Heart left ventricle (tissue), 16 donors: ENCODE measurements at places on chromosomes 1 and 21.

GRCh38 chr1:108113496-108113895 lies 86.6 kb downstream of the SLC25A24 start:
- DNase-seq, result no peak

DNA sequence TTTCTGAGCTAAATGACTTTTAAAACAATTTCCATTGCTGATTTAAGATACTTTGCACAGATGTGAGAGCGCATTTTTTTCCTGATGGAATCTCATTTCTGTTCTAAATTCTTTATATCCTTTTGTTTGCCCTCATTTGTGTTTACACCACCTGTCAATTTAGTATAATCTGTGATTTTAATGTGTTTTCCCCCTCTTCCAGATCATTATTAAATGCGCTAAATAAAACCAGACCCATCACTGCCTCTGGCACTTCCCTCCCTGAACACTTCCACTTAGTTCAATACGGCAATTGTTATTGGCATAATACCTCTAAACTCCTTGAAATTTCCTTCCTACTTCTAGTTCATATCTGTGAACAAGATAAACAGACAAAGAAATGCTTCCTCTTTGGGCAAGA lies 186.9 kb upstream of the ADGRL2 start:
- no peak for DNase-seq

DNA sequence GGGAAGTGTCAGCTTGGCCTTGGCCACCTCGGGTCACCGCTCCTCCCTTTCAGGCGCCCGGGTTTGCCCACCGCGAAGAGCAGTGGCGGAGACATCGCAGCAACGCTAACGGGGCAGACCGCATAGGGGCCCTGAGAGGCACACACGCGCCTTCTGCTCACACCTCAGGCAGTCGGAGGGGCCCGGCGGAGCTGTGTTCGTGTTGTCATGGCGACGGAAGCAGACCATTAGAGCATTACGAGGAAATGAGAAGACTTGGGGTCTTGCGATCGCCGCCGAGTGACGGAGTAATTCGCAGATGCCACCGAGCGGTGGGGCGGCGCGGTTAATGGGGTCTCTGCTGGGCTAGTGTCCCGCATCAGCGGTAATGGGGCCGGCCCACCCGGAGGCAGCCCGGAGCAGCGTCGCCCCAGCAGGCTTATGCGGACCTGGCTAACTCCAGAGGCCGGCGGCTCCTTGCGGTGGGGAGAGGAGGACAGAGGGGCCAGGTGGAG lies 144.1 kb downstream of the TNR start:
- no peak for DNase-seq

GRCh38 chr1:179090522-179090921 lies 8.7 kb downstream of the TOR3A start:
- no peak for DNase-seq

DNA sequence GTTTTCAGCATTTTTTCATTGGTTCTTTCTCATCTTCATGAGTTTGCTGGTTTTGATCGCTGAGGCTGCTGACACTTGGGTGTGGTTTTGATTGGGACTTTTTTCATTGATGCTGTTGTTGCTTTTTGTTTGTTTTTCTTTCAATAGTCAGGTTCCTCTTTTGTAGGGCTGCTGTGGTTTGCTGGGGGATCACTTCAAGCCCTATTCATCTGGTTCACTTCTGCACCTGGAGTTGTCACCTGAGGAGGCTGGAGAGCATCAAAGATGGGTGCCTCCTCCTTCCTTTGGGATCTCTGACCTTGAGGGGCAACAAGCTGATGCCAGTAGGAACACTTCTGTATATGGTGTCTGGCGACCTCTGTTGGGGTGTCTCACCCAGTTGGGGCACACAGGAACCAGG lies 1279.9 kb upstream of the TMPRSS15 start:
- DNase-seq, result no peak

DNA sequence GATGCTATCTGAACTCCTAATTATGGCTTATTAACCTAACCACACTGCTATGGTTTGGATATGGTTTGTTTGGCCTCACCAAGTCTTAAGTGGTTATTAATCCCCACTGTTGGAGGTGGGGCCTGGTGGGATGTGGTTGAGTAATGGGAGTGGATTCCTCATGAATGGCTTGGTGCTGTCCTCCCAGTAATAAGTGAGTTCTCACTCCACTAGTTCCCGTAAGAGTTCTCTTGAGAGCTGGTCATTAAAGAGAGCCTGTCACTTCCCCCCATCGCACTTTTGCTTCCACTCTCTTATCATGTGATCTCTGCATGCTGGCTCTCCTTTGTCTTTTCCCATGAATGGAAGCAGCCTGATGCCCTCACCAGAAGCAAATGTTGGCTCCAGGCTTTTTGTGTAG lies 328.8 kb downstream of the PLA2G4A start:
- DNase-seq, result no peak

DNA sequence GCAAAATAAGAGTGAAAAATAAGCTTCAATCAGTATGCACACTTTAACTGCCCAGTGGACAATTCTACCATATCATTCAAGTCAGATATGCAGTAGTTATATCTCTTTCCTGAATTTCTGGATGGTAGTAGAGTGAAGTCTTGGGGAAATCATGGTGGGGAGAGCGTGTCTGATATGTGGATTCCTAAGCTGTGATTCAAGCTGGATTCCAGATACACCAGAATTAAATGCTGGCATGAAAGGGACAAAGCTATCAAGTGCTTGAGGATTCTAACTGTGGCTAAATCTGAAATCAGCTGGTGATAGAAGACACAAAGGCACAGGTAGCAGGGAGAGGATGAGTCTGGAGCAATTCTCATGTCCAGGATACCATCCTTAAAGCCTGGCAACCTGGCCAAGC lies 323.5 kb downstream of the DUSP10 start:
- no peak for DNase-seq

GRCh38 chr1:6023346-6023745 lies 22.3 kb upstream of the KCNAB2 start:
- DNase-seq, result no peak

GRCh38 chr1:26431979-26432695 lies at the start of gene DHDDS:
DHDDS (plus strand) TSS chr1:26432321; CDS start chr1:26432946, 625 bp downstream.
- peak; percentile 99 for DNase-seq

GRCh38 chr1:19453741-19454201 lies 31.6 kb downstream of the CAPZB start:
- no peak for DNase-seq

DNA sequence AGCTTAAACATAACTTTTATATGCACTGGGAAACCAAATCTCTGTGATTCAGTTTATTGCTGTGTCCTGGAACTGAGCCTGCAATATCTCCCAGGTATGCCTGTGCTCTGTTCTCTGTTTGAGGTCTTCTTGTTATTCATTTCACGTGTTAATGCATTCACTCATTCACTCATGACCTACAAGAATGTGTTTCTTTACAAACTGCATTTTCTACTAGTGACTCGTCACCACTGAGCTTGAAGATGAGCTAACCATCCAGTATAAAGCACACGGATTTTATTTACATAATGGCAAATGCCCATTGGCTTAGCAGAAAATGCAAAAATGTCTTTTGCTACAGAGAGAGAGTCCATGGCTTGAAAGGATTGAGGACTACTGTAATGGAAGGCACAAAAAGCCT lies 75.0 kb upstream of the DUSP10 start:
- DNase-seq, result no peak

DNA sequence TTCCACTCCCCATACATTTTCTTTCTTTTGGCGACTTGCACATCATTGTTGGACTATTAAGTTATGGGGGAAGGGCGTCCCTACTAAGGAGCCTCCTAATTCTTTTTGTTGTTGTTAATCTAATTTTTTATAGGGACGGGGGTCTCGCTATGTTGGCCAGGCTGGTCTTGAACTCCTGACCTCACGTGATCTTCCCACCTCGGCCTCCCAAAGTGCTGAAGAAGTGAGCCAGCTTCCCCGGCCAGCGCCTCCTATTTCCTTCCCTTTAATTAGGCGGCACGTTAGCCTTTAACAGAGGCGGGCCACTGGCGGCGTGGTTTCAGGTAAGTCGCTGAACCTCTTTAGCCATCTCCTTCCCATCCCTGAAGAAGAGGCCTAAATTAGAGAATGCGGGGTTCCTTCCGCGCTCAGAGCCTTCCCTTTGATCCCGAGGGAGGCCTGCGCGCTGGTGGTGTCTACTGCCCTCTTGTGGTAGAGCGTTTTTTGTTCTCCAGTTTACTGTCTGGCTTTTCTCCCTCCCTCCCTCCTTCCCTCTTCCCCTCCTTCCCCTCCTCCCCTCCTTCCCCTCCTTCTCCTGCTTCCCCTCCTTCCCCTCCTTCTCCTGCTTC lies 38.1 kb downstream of the TNFRSF9 start:
- DNase-seq, result peak; percentile 48

GRCh38 chr1:109640285-109640865 lies 15.5 kb upstream of the GSTM4 start:
- DNase-seq, result peak; percentile 84

DNA sequence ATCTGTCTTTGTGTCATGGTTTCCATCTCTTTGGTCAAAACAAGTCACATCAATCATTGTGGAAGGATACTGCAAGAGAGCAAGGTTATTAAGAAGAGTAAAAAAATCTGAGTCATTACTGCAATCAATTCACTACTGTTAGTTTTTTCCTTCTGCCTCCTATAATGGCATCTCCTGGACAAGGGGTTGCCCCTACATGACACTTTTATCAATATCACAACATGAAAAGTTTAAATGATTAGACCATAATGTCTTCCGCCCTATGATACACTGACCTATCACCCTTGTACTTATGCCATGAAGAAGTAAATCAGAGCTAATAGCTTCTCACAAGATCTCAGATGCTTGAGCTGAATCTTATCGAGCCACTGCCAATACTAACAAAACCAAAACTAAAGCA lies 223.9 kb downstream of the KCNK2 start:
- no peak for DNase-seq

- DNase-seq, result no peak
Measured at GRCh38 chr21:28883931-28884330, 108.7 kb downstream of the LTN1 start.

GRCh38 chr1:169363046-169363730 lies 4.4 kb downstream of the NME7 start:
- no peak for DNase-seq

DNA sequence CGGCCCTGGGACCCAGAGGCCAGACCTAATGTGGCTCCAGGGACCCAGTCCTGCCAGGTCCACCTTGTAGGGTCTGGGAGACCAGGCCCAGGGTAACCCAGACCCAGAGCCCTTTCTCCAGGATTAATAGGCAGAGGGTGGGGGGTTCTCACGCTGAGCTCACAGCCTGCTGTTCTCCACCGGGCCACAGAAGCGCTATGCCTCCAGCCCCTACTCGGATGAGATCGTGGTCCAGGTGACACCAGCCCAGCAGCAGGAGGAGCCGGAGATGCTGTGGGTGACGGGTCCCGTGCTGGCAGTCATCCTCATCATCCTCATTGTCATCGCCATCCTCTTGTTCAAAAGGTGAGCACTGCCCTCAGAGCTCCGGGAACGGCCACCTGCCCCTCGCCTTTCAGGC lies 43.3 kb upstream of the KDM4A start:
- DNase-seq, result no peak

DNA sequence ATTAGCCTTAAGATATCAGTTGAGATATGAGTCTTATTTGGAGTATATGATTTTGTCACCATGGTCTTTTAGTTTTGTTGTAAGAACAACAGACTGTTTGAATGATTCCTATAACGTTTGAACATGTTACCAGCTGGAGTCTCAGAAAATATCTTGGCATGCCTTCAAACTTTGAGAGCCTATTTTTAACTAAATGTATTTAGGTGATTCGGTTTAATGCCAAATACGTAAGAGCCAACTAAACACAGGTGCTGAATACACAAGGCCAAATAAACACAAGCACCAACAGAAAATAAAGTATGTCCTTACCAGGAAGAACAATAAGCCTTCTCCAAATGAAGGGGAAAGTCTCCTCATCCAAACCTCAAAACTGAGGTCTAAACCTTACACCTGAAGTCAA lies 48.6 kb downstream of the PRKACB start:
- DNase-seq, result no peak

GRCh38 chr1:199319341-199319740 lies 680.5 kb downstream of the PTPRC start:
- no peak for DNase-seq

DNA sequence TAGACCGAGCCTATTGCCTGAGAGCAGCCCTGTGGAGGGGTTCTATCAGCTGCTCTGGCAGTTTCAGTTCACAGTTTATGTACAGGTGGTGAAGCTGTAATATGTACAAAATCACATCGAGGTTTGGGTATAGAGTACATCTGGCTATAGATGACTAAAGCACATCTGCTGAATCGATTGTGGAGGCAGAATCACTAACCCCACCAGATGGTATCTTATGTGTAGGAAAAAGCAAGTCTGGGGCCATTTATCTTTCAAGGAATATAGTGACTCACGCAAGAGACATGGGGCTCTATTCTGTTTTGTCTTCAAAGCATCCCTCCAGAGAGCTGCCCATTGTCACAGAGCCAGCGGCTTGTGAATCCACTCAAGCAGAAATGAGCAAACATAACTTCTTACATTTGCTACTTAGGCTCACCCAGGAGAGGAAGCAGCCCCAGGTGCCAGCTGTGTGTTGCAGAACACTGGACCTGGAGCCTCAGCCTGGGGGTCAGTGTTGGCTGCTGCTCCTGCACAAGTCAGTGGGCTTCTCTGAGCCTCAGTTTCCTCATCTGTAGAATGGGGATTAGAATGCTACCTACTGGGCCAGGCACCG lies 21.3 kb downstream of the MIIP start:
- DNase-seq, result no peak

- DNase-seq, result no peak
Measured at GRCh38 chr1:107545056-107545577, 404.3 kb downstream of the NTNG1 start.

GRCh38 chr1:93770640-93771039 lies 89.0 kb upstream of the BCAR3 start:
- DNase-seq, result no peak

DNA sequence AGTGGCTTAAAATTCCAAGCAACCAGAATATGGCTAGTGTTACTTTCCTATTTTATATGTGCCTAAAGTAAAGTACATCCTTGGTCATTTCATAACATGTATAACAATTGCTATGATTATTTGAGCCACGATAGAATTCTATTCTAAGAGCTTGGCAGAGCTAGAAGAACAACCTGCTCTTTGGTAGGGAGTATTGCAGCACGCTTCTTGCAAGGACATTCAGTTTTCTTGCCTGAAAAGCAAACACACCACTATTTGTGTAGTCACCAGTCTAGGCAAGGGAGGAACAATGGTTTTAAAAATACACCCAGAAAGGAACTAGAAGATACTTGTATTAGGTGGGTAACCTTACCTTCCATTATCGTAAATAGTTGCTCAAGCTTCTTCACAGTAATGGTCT lies 51.5 kb downstream of the CNST start:
- no peak for DNase-seq

DNA sequence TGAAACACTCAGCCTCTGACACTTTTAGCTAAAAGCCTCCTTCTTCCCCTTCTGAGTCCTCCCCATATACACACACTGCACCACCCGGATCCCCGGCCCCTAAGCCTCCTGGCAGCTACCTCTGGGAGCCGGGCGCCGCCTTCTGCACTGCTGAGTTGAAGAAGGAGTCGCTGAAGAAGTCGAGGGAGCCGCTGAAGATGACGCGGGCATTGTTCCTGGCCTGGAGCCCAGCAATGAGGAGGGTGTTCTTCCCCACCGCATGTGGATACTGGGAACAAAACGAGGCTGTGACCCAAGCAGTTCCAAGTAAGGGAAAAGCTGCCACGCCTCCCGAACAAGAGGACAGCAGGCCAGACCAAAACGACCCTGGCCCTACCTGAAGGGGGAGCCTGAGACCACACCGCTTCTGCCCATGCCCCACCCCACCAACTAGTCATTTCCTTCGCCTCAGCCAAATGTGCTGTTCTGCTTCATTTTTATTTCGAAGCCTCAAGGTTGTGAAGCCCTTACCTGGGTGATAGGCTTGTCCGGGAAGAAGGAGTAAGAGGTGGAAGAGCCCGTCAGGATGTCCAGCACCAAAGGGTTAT lies 7.0 kb downstream of the DDOST start:
- peak; percentile 80 for DNase-seq
